M059J (cell line): ENCODE measurements at places on chromosomes 3 and 15. TPM values are rescaled to one million over a fixed set of nuclear protein-coding genes. Genes with fewer than 3 reads are reported as not detected.

DNA sequence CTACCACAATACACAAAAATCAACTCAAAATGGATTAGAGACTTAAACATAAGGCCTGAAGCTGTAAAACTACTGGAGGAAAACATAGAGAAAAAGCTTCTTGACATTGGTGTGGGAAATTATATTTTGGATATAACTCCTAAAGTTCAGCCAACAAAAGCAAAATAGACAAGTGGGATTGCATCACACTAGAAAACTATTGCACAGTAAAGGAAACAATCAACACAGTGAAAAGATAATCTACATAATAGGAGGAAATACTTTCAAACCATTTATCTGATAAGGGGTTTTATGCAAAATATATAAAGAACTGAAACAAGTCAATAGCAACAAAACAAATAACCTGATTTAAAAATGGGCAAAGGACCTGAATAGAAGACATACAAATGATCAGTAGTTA is 37.6 kb upstream of the TP63 start:
- DNase-seq = no peak

The GPR149 gene
- total RNA-seq = not detected in 2 replicates

The CTDSPL gene
- total RNA-seq = 9.5 and 18.3 TPM in 2 replicates

DNA sequence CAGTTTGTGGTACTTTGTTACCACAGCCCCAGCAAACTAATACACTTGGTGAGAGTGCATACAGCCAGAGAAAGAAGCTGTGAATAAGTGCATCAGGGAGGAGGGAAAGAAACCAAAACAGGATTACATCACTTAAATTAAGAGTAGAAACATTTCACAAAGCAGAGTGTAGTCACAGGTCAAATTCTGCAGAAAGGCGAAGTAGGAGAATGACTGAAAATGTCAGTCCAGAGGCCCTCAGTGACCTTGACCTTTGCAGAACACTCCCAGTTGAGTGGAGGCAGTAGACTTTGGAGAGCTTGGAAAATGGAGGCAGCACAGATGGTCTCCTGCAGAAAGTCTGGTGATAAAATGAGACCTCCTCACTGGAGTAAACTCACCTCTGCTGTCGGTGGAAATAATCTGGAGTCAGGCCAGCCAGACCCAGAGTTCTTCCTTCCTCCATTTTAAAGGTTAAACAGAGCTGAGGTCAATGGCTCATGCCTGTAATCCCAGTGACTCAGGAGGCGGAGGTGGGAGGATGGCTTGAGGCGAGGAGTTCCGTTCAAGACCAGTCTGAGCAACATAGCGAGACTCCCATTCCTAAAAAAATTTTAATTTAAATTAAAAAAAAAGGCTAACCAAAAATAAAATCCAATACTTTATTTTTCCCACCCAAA is 5.0 kb downstream of the CD86 start:
- DNase-seq = peak; percentile 10

The GOLGA6L2 gene
- not detected in 2 replicates for total RNA-seq

The DTWD1 gene
- 28.2 and 34.3 TPM in 2 replicates for total RNA-seq

- DNase-seq = no peak
These were observed 48.1 kb downstream of the KLHL25 start for GRCh38 chr15:85746641-85747040.

The IQCF6 gene
- total RNA-seq = not detected in 2 replicates

The ARGFX gene
- total RNA-seq = not detected in 2 replicates

GRCh38 chr3:76497636-76498035 is 542.3 kb upstream of the ROBO2 start:
- no peak for DNase-seq
